Regular cardiac myocyte (primary cell): ENCODE measurements at places on chromosomes 12 and 14. TPM values are rescaled to one million over a fixed set of nuclear protein-coding genes. Genes with fewer than 3 reads are reported as not detected.

Gene OR6C75
- total RNA-seq, result not detected in 2 replicates

Gene SLC41A2
- 17.1 and 41.2 TPM in 2 replicates for total RNA-seq

Gene RNASE7
- not detected in 2 replicates for total RNA-seq

Gene RPS26
- total RNA-seq, result 664 and 693 TPM in 2 replicates

Gene MGP
- 47.7 and 113 TPM in 2 replicates for total RNA-seq

Gene IRAK3
- 3.5 and 18.3 TPM in 2 replicates for total RNA-seq

Gene NOVA1
- 0.77 and 2.5 TPM in 2 replicates for total RNA-seq

Gene SDR39U1
- total RNA-seq, result 8.2 and 10.4 TPM in 2 replicates

Gene PSMC1
- 139 and 289 TPM in 2 replicates for total RNA-seq

Gene BEGAIN
- total RNA-seq, result 0.85 TPM in 1 of 2 replicates, not detected in the other

Gene LACRT
- not detected in 2 replicates for total RNA-seq

Gene NANOG
- not detected in 2 replicates for total RNA-seq

Gene CMTM5
- 0.28 and 0.58 TPM in 2 replicates for total RNA-seq

Gene COCH
- 1.2 and 1.7 TPM in 2 replicates for total RNA-seq

Gene HSPA2
- 2.3 and 5.9 TPM in 2 replicates for total RNA-seq

Gene SDS
- total RNA-seq, result not detected in 2 replicates

Gene KIF26A
- under 0.01 TPM in 2 replicates for total RNA-seq

Gene PTGDR
- 0.58 and 0.85 TPM in 2 replicates for total RNA-seq

Gene WNT1
- total RNA-seq, result not detected in 2 replicates
